Subcutaneous adipose tissue (tissue), 4 donors: ENCODE measurements at places on chromosomes 12 and 14. TPM values are rescaled to one million over a fixed set of nuclear protein-coding genes. Genes with fewer than 3 reads are reported as not detected.

Gene PLCZ1
- not detected for total RNA-seq

Gene GPRC5D
- total RNA-seq: not detected

Gene KRT78
- total RNA-seq: not detected

Gene FOXM1
- 4.4 TPM for total RNA-seq

Gene MCRS1
- 28.7 TPM for total RNA-seq

Gene GAS2L3
- total RNA-seq: 4.0 TPM

Gene GLIPR1L1
- not detected for total RNA-seq

Gene CD163
- total RNA-seq: 817 TPM

Gene FAM90A1
- total RNA-seq: 0.33 TPM

Gene OAS3
- 15.5 TPM for total RNA-seq

Gene B4GALNT3
- total RNA-seq: 0.22 TPM

Gene OR9K2
- total RNA-seq: not detected

Gene TSHR
- 1.7 TPM for total RNA-seq

Gene GLT1D1
- not detected for total RNA-seq

Gene CCT2
- total RNA-seq: 84.7 TPM

Gene KRT2
- not detected for total RNA-seq
